Activated T-helper 2 cell treated with anti-CD3 and anti-CD28 coated beads, Interferon-gamma antibody, Interleukin-2, Interleukin-4, amounts not matched to agents 10 μg/mL and 5 μg/mL and 100 μg/mL, durations not matched to agents 14 hours and 24 hours and 36 hours (primary cell): ENCODE measurements at places on chromosomes 6 and 20. TPM values are rescaled to one million over a fixed set of nuclear protein-coding genes. Genes with fewer than 3 reads are reported as not detected.

DNA sequence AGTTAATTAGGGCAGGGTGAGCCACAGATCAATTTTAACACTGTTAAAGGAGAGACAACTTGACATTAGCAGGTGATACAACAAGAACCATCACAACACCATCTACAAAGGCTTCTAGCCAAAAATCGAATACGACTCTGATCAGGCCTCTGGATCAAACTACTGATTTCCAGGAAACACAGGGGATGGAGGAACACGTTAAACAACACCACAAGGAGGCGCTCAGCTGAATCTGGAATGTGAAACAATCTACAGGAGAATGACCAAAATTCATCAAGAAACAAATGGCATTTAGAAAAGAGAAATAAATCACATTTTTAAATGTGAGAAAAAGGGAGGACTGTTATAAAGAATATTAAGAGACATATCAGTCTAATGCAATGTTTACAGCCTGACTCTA, 13.5 kb upstream of the MAFB start:
- no peak overlapping the region for H3K27ac ChIP-seq
- H3K4me3 ChIP-seq: no peak overlapping the region
- H3K36me3 ChIP-seq: no peaks in the 10 kb centered on the region
- peaks cover 23% of the 10 kb centered on the region for H3K27me3 ChIP-seq
- DNase-seq: no peak

DNA sequence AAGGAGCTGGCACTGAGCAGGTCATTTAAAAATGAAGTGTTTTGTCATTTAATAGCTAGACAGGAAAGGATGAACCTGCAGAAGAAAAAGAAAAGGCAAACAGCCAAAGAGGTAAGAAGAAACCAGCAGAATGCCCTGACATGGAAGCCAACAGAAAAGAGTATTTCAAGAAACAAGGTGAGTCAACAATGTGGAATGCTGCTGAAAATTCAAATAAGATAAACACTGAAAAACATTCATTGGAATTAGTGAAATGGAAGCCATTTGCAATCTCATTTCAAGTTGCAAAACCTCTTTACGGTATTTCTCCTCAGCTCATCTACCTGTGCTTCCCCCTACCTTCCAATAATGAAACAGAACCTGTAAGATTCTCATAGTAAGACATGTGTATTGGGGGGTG, 59.6 kb downstream of the RWDD2A start:
- no peak overlapping the region for H3K27ac ChIP-seq
- no peaks in the 10 kb centered on the region for H3K4me1 ChIP-seq
- no peaks in the 10 kb centered on the region for H3K27me3 ChIP-seq

Gene MYLK4
- 0.21 and 0.23 TPM in 2 replicates for total RNA-seq

GRCh38 chr6:6996124-6996523, 111.6 kb upstream of the RREB1 start:
- no peak overlapping the region for H3K4me3 ChIP-seq
- no peaks in the 10 kb centered on the region for H3K4me1 ChIP-seq
- H3K27ac ChIP-seq: no peak overlapping the region
- H3K27me3 ChIP-seq: peaks cover 26% of the 10 kb centered on the region
- no peaks in the 10 kb centered on the region for H3K36me3 ChIP-seq
- DNase-seq: no peak

- no peak for DNase-seq
- H3K27me3 ChIP-seq: peaks cover 45% of the 10 kb centered on the region
- peaks cover 19% of the 10 kb centered on the region for H3K4me1 ChIP-seq
- no peaks in the 10 kb centered on the region for H3K36me3 ChIP-seq
- H3K4me3 ChIP-seq: no peak overlapping the region
- no peak overlapping the region for H3K27ac ChIP-seq
Measured at GRCh38 chr6:39051399-39052122, 3.0 kb downstream of the GLP1R start.

Gene ETV7
- total RNA-seq: 0.51 and 0.57 TPM in 2 replicates

DNA sequence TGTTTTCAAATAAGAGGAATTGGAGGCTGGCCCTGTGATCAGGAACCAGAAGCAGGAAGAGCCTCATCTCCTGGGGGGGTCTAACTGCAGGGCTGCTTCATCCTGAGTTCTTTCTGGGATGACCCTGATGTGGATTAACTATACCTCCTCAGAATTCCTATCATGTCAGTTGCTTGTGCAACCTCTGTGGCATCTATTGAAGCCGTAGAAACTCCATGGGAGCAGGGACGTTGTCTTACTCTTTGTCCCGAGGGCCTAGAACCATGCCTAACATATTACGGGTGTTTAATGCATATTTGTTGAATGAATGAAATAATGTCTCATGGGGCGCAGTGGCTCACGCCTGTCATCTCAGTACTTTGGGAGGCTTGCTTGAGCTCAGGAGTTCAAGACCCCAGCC, 110.1 kb upstream of the AGPAT4 start:
- H3K27ac ChIP-seq: no peak overlapping the region
- DNase-seq: no peak
- H3K27me3 ChIP-seq: no peaks in the 10 kb centered on the region

Gene DEFB132
- total RNA-seq: not detected in 2 replicates

- peaks cover 57% of the 10 kb centered on the region for H3K4me1 ChIP-seq
- no peak for DNase-seq
- H3K36me3 ChIP-seq: peaks cover 49% of the 10 kb centered on the region
- no peak overlapping the region for H3K27ac ChIP-seq
- H3K27me3 ChIP-seq: no peaks in the 10 kb centered on the region
Measured at GRCh38 chr6:111428811-111429210, 54.2 kb downstream of the REV3L start.

GRCh38 chr6:149856256-149856994, 7.7 kb downstream of the LRP11 start:
- no peak overlapping the region for H3K27ac ChIP-seq
- no peak for DNase-seq
- peaks cover 24% of the 10 kb centered on the region for H3K27me3 ChIP-seq
- no peak overlapping the region for H3K4me3 ChIP-seq

GRCh38 chr20:62227591-62227976, 7.5 kb upstream of the HRH3 start:
- DNase-seq: no peak
- H3K4me1 ChIP-seq: no peaks in the 10 kb centered on the region
- H3K4me3 ChIP-seq: no peak overlapping the region
- H3K27ac ChIP-seq: no peak overlapping the region
- H3K27me3 ChIP-seq: no peaks in the 10 kb centered on the region
- H3K36me3 ChIP-seq: no peaks in the 10 kb centered on the region

DNA sequence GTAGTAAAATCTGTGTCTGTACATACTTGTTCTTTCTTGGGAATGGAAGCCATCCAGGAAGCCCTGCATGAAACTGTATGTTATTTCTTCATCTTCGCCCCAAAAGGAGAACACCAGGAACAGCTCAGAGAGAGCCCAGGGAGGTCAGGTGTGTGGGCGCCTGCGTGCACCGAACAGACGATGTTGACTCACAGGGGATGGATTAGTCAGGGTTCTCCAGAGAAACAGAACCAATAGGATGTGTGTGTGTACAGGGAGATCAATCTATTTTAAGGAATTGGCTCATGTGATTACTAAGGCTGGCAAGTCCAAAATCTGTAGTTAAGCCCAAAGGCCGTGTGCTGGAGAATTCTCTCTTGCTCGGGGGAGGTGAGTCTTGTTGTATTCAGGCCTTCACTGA, 45.7 kb downstream of the RNASET2 start:
- H3K4me1 ChIP-seq: peaks cover 42% of the 10 kb centered on the region
- peaks cover 19% of the 10 kb centered on the region for H3K36me3 ChIP-seq
- H3K4me3 ChIP-seq: no peak overlapping the region
- peak overlapping the region; percentile 20 for H3K27ac ChIP-seq

DNA sequence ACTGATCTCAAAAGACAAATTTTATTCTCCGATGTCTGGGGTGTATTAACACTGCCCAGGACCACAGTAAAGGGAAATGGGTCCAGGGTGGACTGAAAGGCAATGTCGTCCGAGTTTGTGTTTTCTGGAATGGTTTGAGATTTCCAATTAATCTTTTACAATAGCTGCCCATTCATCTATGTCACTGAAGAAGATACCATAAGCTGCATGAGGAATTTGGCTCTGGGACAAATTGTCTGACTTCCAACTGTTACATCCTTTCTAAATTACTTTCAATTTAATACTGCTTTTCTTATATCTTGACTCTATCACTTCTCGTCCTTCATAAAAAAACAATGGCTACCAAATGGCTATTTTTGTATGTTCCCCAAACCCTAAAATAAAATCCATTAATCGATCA, 130.7 kb upstream of the KCNK16 start:
- H3K27ac ChIP-seq: no peak overlapping the region
- no peaks in the 10 kb centered on the region for H3K4me1 ChIP-seq
- H3K36me3 ChIP-seq: peaks cover 3% of the 10 kb centered on the region
- H3K4me3 ChIP-seq: no peak overlapping the region

- DNase-seq: peak; percentile 70
- no peaks in the 10 kb centered on the region for H3K36me3 ChIP-seq
- H3K27me3 ChIP-seq: peaks cover 60% of the 10 kb centered on the region
- H3K27ac ChIP-seq: no peak overlapping the region
- H3K4me3 ChIP-seq: no peak overlapping the region
Measured at GRCh38 chr6:29847871-29848630, 20.4 kb downstream of the HLA-G start.

Gene CD24
- 1.5 and 2.0 TPM in 2 replicates for total RNA-seq

GRCh38 chr6:16974704-16975359, 127.0 kb upstream of the STMND1 start:
- no peaks in the 10 kb centered on the region for H3K36me3 ChIP-seq
- H3K27me3 ChIP-seq: peaks cover 48% of the 10 kb centered on the region
- no peak for DNase-seq

- H3K36me3 ChIP-seq: no peaks in the 10 kb centered on the region
- H3K27ac ChIP-seq: no peak overlapping the region
- H3K4me3 ChIP-seq: no peak overlapping the region
- no peaks in the 10 kb centered on the region for H3K4me1 ChIP-seq
- DNase-seq: no peak
Measured at GRCh38 chr6:12977806-12978205, 261.2 kb downstream of the PHACTR1 start.
